Stimulated activated CD4-positive, alpha-beta T cell treated with anti-CD3 and anti-CD28 coated beads, Interleukin-1b, Interleukin-23, amount 100 ng/mL, for 48 hours (primary cell): ENCODE measurements at places on chromosomes 2 and 18.

DNA sequence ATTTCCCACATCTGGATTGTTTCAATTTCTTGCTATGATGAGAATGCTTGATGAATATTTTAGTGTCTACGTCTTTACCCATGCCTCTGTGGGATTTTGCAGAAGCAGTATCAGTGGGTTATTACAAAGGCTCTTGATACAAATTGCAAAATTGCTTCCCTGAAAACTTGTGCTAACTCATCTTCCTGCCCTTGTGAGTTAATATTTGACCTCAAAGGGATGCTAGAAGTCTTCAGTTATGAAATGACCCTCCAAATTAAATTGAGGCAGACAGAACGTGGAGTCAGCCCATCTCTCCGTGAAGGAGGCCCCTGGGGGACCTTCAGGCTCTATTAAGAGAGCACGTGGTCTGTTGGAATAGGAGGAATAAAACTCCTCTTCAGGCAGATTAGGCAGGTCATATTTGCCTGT, 239.2 kb upstream of the HS6ST1 start:
- DNase-seq = no peak

- DNase-seq = no peak
Observed at GRCh38 chr18:49241852-49242251, 218.6 kb downstream of the DYM start.

- DNase-seq = no peak
Observed at GRCh38 chr18:76988827-76989646, 143.5 kb downstream of the MBP start.

DNA sequence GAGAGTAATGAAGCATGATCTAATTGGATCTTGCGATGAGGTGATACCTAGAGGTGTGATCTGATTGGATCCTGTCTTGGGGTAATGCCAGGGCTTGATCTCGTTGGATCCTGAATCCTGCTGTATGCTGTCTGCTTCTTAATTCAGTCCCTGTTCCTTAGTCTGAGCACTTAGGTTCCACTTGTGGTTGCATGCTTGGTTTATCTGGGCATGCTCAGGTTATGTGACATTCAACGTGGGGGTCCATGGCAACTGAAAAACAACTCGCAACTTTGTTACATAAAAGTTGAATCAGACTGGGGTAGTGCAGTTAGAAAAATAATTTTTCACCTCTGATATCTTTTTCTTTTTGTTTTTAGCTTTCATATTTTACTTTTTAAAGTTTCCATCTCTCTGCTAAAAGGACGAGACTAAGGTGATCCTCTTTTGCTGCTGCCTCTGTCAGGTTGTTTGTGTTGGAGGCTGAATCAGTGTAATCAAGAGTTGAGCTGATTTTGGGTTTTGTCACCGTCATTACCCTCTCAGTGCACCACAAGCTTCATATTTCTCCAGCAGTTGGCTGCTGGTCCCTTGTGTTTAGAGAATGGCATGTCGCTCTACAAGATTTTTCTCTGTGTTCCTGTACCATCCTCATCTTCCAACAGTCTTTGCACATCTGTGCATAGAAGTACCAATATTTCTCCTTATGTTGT, 67.9 kb downstream of the NCOA1 start:
- no peak for DNase-seq

- DNase-seq = no peak
Observed at GRCh38 chr2:120522151-120522751, 176.3 kb downstream of the INHBB start.

DNA sequence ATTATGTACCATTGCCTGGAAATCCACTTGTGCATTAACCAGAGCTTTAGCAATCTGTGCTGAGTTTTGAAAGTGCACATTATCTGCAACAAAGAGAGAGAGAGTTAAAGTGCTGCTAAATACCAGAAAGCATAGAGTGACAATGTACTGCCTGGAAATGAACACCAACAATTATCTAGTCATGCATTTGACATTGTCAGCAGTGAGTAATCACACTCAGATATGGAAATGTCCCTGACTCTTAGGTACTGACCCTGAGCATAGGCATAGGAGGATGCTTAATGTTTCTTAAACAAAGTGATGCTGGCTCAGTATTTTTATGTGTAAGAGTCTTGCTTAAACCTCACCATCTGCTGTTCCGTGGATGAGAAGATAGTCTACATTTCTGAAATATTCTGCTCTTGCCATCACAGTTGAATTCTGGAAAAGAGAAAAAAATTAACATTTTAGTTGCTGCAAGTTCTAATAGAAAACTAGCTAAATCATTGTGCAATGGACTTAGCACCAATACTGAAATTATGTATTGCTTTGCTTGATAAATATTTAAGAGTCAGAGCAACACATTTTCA, 20.8 kb upstream of the GCG start:
- DNase-seq = no peak

- DNase-seq = no peak
Observed at GRCh38 chr18:51711298-51711889, 513.9 kb upstream of the MEX3C start.

DNA sequence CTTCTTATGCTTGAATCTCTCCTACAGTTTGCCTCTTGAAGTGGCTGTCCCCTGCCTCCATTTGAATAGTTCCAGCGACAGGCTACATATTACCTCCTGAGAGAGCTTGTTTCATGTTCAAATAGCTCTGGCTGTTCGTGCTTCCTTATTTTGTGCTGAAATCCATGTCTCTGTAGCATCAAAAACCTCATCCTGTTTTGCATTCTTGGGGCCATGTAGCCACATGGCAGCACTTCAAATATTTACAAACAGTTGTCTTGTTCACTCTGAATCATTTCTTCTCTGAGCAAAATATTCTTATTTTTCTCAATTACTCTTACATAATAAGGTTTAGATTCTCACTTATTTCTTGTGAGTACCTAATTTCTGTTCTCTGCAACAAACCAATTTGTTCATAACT, 1243.1 kb upstream of the NXPH2 start:
- DNase-seq = no peak

GRCh38 chr2:96098900-96099590, 17.3 kb downstream of the ADRA2B start:
- no peak for DNase-seq

- no peak for DNase-seq
Observed at GRCh38 chr2:27336173-27336572, 13.3 kb upstream of the MPV17 start.

GRCh38 chr18:61608316-61608715, 275.1 kb downstream of the CDH20 start:
- DNase-seq = no peak

- no peak for DNase-seq
Observed at GRCh38 chr2:221850076-221850475, 278.0 kb upstream of the EPHA4 start.

GRCh38 chr2:101446869-101447268, 28.0 kb downstream of the RFX8 start:
- no peak for DNase-seq

GRCh38 chr2:229111744-229112143, 159.3 kb downstream of the PID1 start:
- no peak for DNase-seq
